ENCODE measurements at places on chromosomes 2 and 18.
A peak's percentile ranks its signal among the peaks of the same experiment; 100 is the strongest.

DNA sequence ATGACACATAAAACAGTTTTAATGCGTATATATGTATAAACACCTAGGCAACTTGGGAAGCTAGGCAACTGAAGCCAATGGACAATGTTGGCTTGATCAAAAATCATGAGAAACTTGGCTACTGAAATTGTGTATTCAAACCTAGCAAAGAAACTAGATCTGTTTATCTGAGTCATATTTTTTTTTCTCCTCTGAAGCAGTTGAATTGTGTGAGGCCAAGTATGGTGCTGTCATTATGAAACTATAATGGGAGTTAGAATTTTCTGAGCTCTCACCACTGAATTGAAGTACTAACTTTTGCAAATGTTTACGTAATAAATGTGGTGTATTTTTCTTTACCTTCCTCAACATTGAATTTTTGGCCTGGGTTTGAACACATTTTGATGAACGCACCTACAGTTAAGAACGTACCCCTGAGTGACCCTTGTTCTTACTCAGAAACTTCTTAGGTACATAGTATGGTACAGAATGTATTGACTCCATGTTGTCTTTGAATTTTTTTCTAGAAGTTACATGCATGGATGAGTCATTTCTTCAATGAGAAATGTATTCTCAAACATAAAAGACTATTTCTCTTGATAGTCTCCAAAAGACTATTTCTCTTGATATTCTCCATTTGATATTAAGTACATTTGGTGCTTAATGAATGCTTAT is 23.8 kb downstream of the CD28 start:
- DNase-seq, result no peak

DNA sequence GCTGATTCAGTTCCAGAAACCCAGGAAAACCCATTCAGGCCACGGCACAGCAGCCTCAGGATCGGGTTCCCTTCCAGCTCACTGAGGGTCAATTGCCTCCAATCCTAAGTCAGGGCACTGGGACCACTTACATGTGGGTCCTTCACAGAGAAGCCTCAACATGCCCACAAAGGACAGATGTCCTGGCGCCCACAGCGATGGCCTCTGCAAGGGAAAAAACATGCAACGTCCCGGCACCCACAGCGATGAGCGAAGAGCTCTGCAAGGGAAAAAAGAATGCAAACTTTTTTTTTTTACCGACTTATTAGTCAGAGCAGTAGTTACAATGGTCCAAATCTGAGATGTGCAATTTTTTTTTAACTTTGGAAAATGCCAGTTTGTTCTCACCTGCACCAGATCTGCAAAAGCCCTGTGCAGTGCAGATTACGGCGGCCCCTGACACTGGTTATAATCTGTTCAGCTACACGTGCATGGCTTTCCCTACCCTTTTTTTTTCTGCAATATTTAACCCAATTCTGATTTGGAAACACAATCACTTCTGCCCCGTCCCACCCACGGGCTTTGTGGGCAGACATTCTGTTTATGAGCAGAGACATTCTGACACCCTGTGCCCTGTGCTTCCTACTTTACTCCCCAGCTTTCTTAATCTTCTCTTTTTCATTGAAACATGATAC is 159.3 kb upstream of the SALL3 start:
- no peak for DNase-seq

GRCh38 chr2:70561893-70562292 is 8.3 kb upstream of the TGFA start:
- no peak for DNase-seq

- DNase-seq, result no peak
These were observed 1329.8 kb downstream of the DSC3 start for GRCh38 chr18:29712785-29713184.

GRCh38 chr18:12048010-12048826 is 45.4 kb upstream of the ANKRD62 start:
- no peak for DNase-seq

- DNase-seq, result peak; percentile 80
These were observed 123.3 kb downstream of the NCK2 start for GRCh38 chr2:105868060-105868459.

DNA sequence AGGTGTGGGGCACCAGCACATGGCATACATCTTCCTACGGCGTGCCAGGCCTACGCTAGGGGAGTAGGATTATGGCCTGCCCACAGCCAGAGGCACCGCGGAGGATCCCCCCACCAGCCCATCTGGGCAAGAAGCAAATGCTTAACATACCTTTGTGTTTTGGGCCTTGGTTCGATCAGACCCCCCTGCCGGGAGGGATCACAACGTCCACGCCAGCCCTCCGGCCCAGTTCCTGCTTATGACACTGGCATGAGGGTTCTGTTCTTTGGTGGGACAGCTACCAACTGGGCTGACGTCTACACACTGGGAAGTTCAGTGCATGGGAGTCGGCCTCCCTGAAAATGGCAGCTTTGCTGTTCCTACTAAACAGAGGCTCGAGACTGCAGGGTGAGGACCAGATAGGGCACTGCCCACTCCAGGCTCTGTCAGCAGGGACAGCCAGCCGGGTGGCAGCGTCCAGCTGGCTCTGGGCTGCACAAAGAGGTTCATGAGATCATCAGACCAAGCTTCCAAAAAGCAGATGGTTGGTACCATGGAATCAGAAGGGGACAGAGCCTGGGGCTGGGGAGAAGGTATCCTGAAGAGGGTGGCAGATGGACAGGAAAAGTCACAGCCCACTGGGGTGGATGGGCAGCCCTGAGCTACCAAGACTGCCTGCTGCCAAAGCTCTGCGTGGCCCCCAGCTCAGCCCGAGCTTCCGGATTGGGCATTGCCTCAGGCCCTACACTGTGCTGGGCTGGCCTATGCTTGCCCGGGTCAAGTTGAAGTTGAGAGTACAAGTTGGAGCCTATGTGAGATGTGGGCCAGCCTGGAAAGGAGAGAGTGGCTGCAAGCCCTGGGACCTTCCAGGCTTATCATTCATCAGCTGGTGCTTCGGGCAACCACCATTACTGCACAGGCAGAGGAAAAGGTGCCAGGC is 61.7 kb upstream of the TEX51 start:
- DNase-seq, result no peak

- no peak for DNase-seq
These were observed 58.2 kb upstream of the ITGA4 start for GRCh38 chr2:181399027-181399426.

DNA sequence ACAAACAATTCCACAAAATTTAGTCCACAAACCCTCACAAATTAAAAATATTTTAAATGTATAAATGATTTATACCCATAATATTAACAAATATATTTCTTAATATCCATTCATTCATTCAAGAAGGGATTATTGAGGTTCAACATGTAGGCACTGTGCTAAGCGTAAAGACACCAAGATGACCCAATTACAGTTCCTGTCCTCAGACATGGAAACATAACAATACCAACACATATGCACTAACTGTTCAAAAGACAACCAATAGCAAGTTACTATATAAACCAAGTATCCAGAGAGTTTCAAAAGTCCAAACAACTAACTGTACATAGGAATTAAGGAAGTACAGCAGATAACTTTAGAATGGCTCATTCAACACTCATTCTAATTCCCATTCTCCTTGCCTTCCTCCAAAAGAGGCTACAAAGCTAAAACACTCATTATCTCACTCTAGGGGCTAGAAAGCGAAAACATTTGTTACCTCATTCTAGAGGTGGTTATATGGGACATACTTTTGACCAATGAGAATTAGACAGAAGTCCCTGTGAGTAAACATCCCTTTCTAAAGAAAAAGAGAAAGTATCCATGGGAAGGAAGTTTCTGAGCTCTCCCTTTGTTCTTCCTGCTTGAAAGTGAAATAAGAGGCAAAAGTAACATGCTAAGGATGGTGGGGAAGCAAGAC is 292.4 kb downstream of the ZEB2 start:
- DNase-seq, result no peak

All from NB4 (cell line).